Stimulated activated CD4-positive, alpha-beta T cell treated with anti-CD3 and anti-CD28 coated beads, Interleukin-12 subunit alpha, Interleukin-12 subunit beta, amount 100 ng/mL, for 48 hours (primary cell): ENCODE measurements at places on chromosomes 5 and 9.

GRCh38 chr9:118446943-118447639 lies 742.9 kb downstream of the TLR4 start:
- DNase-seq = no peak

- DNase-seq = no peak
These were observed 54.5 kb downstream of the ZNF366 start for GRCh38 chr5:72452515-72453245.

- DNase-seq = no peak
These were observed 1.9 kb upstream of the SMC2 start for GRCh38 chr9:104092192-104092591.

GRCh38 chr5:96481009-96481786 lies 48.1 kb upstream of the PCSK1 start:
- no peak for DNase-seq

- no peak for DNase-seq
These were observed 677 bp upstream of the ZNF79 start for GRCh38 chr9:127423476-127423933.

GRCh38 chr5:149039506-149039905 lies 23.4 kb downstream of the SH3TC2 start:
- no peak for DNase-seq

- no peak for DNase-seq
These were observed 72.6 kb upstream of the CYLC2 start for GRCh38 chr9:102922526-102922925.

- DNase-seq = no peak
These were observed 25.1 kb upstream of the TBC1D2 start for GRCh38 chr9:98280574-98280973.

DNA sequence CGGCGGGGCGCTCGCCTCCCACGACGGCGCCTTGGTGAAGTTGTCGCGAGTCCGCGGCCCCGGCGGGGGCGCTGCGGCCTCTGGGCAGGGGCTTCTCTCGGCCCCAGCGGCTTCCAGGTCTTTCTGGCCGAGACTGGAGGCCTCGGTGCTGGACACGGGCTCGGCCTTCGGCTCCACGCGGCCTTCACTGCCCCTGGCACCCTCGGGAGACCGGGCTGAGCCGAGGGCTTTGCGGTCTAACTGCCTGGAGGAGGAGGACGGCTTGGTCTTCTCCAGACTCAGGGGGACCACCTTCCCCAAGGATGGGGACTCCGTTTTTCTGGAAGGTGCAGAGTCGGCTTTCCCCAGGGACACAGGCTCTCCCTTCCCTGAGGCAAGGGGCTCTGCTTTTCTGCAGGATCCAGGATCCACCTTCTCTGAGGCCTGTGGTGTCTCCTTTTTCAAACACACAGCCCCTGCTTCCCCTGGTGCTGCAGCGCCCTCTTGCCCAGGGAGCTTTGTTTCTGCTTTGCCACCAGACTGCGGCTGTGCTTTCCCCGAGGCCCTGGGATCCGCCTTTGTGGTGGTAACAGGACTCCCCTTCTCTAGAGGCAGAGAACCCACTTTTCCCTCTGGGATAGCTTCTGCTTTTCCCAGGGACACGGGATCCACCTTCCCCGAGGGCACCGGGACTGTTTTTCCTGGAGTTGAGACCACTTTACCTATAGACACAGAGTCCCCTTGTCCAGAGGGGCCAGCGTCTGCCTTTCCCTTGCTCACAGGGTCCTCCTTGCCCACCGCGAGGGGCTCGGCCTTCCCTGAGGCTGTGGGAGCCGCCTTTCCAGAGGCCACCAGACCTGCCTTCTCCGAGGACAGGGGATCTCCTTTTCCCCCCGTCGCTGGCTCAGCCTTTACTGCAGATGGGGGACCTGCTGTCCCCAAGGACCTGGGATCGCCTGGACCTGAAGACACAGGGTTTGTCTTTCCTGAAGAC lies 12.3 kb downstream of the GPRIN1 start:
- DNase-seq = no peak

- DNase-seq = no peak
These were observed 14.4 kb downstream of the GPSM1 start for GRCh38 chr9:136341769-136342168.

- DNase-seq = no peak
These were observed 1.0 kb downstream of the GLDC start for GRCh38 chr9:6644346-6645104.

- no peak for DNase-seq
These were observed 37.0 kb downstream of the MAMDC2 start for GRCh38 chr9:70080481-70081119.

- DNase-seq = no peak
These were observed 15.4 kb downstream of the SFXN1 start for GRCh38 chr5:175493726-175494125.

DNA sequence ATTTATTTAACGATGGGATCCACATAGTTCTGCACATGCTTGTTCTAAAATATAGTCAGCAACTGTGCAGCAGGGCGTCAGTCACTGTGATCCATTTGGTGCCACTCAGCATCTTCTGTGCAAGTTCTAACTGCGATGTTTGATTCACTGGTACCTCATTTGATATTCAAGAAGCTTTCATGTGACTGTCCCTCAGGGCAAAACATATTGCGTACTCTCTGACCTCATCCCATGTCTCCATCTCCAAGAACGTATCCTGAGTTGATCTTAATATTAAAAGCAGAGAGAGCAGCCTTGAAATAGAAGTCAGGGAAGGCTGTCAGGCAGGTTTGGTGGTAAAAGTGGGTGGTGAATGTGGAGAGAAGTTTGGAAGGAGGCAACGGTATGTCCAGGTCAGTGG lies 116.5 kb upstream of the ATP10B start:
- DNase-seq = no peak

GRCh38 chr5:114782869-114783268 lies 386.8 kb downstream of the TRIM36 start:
- DNase-seq = no peak

- no peak for DNase-seq
These were observed 233.1 kb upstream of the MSX2 start for GRCh38 chr5:174491265-174491664.

DNA sequence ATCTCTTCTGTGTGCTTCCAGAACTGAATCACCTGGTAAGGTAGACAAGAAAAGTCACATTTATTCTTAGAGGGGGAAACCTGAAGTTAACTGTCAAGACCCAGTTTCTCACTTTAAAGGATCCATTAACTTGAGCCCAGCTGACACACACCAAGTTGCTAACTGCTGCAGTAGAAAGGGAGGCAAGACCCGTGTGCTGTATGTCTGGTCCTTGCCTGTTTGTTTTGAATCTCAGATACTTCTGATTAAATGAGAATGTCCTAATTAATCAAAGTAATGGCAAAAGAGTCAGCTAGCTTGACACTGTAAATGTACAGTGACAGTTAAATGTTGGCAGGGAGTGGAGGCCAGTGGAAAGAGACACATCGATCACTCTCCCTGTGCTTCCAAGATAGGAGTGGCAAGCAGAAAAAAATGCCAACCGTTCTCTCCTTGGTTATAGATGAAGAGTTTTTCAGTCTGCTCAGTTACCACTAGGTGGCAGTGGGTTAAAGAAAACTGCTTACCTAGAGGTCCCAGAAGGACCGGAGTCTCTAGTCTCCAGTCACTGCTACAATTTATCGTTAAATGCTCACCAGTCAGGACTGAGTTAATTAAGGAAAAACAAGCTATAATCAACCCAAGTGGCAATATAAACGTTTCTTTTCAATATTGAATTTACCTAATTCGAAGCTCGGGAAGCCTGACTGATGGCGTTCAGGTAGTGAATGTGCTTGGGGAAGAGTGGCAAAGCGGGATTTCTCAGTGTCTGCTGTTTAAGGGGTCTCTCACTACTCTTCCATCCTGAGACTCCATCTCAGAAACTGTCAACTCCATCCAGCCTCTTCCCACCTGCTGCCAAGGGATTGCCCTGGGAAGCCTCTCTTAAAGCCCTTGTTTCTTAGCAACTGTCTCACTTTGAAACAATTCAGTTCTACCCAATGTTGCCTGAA lies 18.4 kb downstream of the LSM11 start:
- no peak for DNase-seq

- no peak for DNase-seq
These were observed 661 bp downstream of the PDCL start for GRCh38 chr9:122827761-122828093.

DNA sequence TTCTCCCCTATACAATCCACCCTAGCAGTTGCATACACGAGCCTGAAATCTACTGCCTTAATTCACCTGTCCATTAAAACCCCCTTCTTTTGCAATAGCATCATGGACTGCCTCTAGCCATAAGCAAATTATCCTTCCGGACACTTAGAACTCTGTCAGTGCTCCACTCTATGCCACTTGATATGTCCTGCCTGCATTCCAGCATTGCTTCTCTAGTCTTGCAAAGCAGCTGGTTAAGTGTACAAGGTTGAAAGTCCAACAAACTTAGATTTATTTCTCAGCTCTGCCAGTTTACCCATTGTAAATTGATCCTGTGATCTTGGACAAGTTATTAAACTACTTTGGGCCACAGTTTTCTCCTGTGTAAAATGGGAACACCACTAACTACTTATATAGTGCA lies 197.9 kb downstream of the EPB41L4A start:
- no peak for DNase-seq

- DNase-seq = no peak
These were observed 10.0 kb upstream of the CD74 start for GRCh38 chr5:150422758-150423157.

- DNase-seq = no peak
These were observed 287.8 kb upstream of the ISL1 start for GRCh38 chr5:51095486-51095885.

DNA sequence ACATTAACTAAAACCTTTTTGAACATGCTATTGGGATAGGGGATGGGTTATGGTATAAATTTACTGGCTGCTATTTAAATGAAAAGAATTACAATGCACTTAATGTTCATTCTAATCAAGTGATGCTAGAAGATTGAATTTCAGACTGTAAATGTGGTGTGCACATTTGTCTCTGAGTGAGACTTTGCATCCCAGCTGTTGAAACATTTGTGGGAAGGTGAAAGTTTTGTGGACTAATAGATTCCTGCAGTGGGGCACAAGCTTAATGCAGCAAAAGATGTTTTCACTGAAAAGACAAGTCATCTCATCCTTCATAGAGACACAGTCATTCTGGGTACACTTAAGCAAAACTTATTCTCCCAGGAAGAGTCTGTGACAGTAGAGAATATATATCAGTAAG lies 323.6 kb downstream of the NFIB start:
- no peak for DNase-seq

GRCh38 chr5:174723315-174723978 lies 935 bp upstream of the MSX2 start:
- no peak for DNase-seq

DNA sequence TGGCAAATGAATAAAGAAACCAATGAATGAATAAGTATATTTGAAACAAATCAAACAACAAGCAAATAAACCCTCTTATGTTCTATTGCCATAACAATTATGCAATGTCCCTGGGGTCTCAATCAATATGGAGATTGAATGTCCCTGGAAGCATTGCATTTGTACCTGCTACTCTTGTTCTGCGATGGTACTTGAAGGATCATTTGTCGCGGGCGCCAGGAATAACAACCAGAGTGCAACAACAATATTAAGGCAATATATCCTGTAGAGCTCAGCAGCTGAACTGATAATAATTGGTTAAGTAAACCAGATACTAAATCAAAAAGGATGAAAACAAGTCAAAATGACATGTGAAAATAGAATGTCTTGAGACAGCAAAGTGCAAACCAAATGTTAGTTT lies 1001.9 kb upstream of the NUDT12 start:
- DNase-seq = no peak

- DNase-seq = no peak
These were observed 159.8 kb upstream of the MVB12B start for GRCh38 chr9:126166866-126167265.

DNA sequence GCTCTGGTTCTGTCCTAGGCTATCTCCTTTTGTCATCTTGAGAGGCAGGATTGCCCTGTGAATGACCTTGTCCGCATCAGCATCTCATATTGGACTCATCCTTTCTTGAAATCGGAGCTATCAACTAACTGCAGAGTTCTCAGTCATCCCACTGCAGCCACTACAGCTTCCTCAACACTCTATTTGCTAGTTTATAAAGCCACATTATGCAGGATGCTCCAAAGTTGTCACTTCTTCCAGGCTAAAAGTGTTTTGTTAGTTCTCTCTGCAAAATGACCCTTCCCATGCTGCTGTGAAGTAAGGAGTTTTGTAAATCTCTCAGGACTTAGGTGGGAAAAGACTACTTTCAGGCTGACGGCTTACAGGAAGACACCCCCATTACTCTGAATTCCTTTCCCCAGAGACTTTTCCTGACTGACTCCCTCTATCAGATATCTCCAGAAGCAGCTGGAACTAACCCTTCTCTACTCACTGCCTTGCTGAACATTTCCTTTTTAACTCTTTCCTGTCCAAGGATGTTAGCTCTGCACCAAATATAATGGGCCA lies 257.6 kb downstream of the NFIB start:
- DNase-seq = no peak

GRCh38 chr9:93668261-93668871 lies 92.0 kb downstream of the PHF2 start:
- DNase-seq = no peak

DNA sequence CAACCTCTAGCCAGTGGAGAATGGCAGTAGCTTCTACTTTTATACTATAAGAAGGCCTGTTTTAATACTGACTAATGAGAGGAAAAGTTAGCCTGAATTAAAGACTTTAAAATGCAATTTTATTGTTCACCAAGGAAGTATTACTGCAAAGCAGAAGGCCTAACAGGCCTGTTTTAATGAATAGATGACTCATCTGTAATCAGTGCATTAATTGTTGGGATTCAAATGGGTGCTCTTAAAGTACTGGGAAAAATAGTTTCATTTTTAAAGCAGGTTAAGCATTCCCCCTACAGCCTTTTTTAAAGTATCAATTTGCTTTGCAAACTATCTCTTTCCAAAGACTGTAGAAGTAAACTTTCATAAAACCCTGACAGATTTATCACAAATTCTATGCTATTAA lies 147.7 kb downstream of the SIL1 start:
- DNase-seq = no peak

DNA sequence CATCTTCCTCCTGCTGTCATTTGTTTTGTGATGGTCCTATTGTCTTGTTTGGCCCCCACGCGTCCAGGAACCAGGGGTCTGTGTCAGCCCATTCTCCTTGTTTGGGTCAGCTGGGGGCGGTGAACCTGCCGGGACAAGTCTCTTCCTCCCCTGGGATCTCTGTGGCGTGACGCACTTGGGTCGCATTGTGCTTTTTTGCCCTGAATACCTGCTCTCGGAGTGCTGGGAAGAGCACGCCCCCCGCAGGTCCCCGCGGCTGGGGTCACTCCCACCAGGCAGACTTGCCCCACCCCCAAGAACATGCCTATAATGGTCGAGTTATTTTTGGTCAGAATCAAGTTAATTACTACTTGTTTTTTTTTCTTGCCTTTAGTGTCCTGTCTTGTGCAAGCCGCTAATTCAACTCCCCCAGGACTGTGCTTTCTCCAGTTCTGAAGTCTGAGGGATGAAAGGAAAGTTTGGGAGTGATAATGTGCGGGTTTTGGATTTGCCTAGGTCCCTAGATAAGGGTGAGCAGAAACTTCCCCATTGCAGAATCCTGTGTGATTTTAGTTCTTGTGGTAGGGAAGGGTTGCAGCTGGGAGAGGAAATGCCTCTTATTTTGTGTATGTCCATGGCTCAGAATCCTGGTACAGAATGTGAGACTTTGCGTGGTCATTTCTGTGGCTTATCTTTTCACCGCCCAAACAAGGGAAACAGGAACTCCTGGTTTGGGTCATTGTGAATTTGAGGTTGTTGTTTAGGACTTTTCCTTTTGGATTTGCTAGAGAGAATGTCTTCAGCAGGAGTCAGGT lies 789 bp downstream of the ACER2 start:
- no peak for DNase-seq

GRCh38 chr5:86970361-86970760 lies 297.3 kb upstream of the RASA1 start:
- DNase-seq = no peak

GRCh38 chr9:99027443-99027842 lies 77.5 kb upstream of the TGFBR1 start:
- no peak for DNase-seq

- DNase-seq = no peak
These were observed 574.8 kb downstream of the PSAT1 start for GRCh38 chr9:78871452-78872331.
